ENCODE measurements at places on chromosomes 7 and 10.

- DNase-seq, result no peak
Observed at GRCh38 chr7:152000191-152000590, 25.3 kb upstream of the GALNT11 start.

GRCh38 chr7:99525713-99526440, 21.4 kb downstream of the ZKSCAN5 start:
- DNase-seq, result no peak

DNA sequence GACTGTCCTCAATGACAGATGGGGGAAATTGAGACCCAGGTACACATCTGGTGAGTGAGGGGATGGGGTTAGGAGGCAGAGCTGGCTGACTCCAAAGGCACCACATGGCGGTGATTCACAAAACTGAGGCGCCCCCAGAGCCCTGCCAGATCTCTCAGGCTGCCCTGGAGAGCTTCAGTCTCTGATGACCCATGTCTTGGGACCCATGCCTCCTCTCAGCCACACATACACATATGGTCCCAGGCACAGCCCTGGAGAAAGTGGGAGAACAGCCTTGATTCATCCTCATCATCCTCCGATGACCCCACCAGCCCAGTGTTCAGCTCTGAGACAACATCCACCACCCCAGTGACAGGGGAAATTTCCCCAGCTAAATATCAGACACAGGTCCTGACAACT, 426.0 kb downstream of the RPS24 start:
- no peak for DNase-seq

- no peak for DNase-seq
Observed at GRCh38 chr10:80260295-80261243, 28.9 kb downstream of the MAT1A start.

- DNase-seq, result peak; percentile 59
Observed at GRCh38 chr10:122461367-122461728, at the start of gene HTRA1. HTRA1 (plus strand) TSS chr10:122461553; CDS start chr10:122461653, 100 bp downstream.

DNA sequence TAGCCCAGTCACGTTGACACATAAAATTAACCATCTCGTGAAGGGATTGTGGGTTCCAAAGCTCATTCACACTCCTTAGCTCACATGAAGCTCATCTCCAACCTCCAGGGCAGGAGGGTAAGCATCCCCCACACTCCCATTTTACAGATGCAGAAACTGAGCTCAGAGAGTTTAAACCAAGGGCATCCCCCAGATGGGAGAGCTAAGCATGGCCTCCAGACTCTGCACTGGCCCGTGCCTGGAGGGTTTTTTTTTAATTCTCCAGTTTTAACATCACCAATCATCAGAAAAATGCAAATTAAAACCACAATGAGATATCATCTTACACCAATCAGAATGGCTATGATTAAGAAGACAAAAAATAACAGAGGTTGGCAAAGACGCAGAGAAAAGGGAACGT, 53.3 kb upstream of the TCF7L2 start:
- no peak for DNase-seq

DNA sequence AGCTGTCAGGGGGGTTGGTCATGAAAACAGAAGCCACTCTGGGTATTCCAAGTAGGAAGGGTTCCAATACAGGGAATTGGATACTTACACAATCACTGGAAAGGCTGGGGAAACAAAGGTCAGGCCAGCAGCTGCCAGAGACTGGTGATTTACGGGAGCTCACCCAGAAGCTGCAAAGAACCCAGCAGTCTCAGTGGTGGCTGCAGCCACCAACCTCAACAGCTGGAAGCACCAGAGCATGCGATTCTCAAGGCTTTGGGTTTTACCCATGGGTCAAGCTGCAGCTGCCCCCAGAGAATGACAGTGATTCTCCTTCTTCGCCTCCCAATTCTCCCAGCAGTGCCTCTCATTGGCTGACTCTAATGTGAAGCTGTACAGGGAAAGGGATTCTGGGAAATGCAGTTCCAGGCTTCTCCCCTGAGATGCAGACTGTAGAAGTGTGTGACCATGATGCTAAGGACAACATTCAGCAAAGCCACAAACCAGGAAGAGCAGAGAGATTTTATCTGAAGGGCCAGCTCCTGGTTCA, 107.2 kb upstream of the TCF7L2 start:
- peak; percentile 57 for DNase-seq

- DNase-seq, result no peak
Observed at GRCh38 chr7:4725850-4726450, 43.9 kb downstream of the FOXK1 start.

DNA sequence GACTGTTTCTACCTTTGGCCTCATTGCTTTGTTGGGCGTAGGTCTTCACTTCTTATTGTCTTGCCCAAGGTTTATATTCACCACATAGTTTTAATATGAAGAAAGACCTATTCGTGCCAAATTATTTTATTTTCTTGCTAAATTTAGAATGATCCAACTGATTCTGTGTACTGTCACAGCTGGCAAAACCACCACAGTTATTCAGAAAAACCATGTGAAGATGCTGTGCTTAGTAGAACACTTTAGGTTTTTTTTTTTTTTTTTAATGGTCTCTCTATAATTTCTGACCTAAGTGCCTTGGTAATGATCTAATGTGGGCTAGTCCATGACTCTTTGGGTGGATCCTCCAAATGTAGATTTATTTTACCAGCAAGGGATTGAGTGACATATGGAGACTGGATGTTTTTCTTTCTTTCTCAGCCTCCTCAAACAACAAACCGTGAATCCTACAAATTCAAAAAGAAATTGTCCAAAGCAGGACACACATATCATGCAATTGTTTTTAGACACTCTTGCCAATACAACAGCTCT, 243.8 kb downstream of the DYNC1I1 start:
- no peak for DNase-seq

DNA sequence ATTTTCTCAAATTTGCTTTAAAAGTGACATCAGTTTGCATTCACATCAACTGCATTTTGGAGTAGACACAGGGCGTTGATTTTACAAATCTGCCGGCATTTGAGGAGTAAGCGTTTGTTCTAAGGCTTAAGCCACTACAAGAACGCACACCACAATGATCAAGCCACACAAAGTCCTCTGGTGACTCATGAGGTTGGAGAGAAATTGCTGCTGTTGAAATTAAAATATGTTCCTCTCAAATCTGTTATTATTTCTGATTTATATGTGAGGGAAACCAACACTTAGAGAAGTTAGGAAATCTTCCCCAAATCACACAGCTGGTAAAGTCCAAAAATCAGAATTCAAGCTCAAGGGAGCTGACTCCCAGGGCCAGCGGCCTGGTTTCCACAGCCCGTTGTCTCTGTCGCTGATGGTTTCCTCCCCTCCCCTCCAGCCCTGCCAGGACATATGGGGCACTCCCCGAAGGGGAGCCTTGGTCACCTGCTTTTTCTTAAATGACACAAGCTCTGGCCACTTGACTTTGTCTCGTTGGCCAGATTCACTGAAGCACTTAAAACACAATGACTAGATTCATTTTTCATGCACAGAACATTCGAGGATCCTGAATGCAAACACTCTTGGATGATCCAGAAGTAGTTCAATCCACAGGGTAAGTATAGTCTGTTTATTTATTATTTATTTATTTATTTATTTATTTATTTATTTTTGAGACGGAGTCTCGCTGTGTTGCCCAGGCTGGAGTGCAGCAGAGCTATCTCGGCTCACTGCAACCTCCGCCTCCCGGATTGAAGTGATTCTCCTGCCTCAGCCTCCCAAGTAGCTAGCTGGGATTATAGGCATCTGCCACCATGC, 29.2 kb upstream of the KLF6 start:
- no peak for DNase-seq

DNA sequence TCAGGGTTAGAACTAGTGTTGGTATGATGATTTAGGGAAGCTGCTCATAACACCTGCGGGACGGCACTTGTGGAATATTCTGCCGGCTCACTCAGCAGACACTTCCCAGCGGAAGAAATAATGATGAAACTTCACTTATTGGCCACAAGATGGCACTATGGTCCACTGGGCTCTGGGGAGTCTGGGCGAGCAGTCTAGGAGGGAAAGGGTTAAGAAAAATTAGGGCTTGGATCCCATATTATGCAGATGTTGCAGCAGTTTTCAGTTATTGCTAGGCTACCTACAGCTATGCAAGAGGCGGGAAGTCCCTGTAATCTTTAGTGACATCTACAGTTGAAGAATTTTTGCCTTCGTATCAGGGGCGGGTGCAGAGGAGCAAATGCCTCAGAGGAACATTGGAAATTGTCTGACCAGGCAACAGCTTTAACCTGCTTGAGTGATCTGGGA, 238.7 kb upstream of the PRSS58 start:
- no peak for DNase-seq

DNA sequence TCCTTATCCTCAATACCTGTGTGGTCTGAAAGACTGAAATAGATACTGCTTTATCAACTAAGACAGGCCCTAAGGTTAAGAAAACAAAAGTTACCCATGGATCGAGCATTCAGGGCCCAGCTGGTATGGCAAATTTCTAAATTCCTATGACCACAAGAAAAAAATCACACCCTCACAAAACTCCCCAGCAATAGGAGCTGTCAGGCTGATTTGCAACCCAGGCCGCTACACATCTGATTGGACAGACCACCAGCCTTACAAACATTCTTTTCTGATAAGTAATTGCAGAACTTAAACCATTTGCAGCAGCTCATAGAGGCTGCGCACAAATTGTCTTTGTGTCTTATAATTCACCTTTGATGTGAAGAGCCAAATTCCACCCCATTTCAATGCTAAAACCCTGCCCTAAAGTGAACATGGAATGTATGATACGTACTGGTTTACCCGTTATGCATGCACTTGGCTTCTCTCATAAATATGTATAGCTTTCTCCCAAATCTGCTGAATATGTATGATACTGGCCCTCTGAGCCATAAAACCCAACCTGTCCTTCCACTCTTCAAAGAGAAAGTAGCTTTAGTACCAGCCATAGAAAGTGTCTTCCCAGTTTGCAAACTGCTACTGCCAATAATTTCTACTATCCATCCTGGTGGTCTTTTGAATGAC, 842.5 kb downstream of the GRID1 start:
- no peak for DNase-seq

- no peak for DNase-seq
Observed at GRCh38 chr10:52185256-52185655, 128.8 kb upstream of the DKK1 start.

DNA sequence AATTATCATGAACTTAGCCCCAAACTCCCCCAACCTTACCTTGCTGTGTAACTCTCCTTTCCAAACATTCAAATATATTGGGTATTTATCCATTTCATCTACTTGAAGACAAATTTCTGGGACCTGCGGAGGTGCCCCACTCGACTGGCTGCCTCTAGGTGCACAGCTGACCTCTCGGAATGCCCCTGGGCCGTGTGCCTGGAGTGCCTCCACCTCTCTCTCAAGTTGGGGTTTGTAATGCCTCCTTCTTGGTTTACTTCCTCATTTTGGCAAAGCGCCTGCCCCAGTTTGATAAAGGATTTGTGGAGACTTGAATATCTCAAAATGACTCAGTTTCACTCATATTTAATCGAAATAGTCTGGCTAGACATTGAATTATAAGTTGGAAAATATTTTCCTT, 16.6 kb downstream of the ZNF777 start:
- no peak for DNase-seq

DNA sequence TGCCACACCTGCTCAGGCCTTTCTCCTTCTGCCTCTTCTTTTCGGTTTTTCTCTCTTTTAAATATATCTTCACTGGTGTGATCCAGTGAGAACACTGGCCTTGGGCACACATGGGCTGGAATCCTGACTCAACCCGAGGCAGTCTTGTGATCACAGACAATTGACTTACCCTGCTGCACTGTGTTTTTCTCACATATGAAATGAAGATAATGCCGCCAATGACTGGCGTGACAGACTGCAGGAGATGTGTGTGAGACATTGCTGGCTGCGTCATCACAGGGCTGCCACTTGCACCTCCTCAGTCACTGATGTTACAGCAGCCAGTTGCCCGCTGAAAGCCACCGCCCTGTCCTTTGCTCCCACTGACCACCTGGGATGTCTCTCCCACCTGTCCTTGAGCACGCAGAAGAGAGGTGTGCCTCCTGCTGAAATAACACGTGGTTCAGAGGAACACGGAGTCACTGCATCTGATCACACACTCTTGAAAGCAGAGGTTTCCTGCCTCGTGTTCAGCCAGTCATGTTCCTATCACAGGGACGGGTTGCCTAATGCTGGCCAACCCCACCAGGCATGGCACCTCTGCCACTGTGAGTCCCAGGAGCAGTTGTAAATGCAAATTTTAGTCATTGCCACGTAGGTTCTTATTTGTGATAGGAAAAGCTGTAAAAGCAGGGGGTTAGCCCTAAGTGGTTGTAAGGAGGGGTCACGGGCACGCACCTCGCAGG, 124.6 kb upstream of the LANCL2 start:
- DNase-seq, result no peak

- DNase-seq, result no peak
Observed at GRCh38 chr10:27944005-27944404, 54.9 kb downstream of the ODAD2 start.

GRCh38 chr10:9561821-9562505, 1455.7 kb upstream of the CELF2 start:
- DNase-seq, result no peak

DNA sequence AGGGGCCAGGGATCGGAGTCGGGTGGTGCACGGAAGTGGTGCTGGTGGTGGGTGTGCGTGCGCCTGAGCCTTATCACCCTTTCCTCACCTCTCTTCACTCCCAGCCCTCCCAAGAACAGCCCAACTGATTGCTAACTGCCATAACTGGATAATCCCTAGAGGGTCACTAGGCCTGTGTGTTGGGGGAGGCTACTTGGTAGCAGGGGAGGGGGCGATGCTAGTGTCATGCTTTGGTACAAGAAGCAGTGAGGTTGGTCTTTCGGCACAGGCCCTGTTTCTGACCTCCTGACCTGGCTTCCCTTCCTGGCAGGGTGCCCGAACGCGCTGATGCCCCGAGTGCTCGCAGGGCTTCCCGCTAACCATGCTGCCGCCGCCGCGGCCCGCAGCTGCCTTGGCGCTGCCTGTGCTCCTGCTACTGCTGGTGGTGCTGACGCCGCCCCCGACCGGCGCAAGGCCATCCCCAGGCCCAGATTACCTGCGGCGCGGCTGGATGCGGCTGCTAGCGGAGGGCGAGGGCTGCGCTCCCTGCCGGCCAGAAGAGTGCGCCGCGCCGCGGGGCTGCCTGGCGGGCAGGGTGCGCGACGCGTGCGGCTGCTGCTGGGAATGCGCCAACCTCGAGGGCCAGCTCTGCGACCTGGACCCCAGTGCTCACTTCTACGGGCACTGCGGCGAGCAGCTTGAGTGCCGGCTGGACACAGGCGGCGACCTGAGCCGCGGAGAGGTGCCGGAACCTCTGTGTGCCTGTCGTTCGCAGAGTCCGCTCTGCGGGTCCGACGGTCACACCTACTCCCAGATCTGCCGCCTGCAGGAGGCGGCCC, 652 bp downstream of the KAZALD1 start:
- peak; percentile 80 for DNase-seq

- no peak for DNase-seq
Observed at GRCh38 chr10:121509112-121509511, 89.1 kb downstream of the FGFR2 start.

GRCh38 chr7:44073664-44074348, 8.4 kb upstream of the PGAM2 start:
- peak; percentile 89 for DNase-seq

GRCh38 chr7:85018498-85018897, 168.4 kb downstream of the SEMA3D start:
- no peak for DNase-seq

DNA sequence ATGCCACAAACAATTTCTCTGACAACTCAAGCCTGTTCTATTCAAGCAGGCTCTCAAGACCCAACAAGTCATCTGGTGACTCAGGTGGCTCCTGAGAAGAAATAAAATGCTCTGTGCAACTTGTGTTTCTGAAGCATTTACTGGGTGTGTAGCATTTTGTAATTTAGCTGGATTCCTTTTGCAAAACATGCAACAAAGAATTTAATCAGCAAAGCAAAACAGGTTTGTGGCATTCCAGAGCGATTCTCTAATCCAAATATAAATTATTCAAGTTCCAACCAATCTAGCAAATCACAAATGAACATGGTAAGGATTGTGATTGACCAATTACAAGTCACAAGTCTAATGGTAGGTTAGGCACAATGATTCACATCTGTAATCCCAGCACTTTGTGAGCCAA, 39.8 kb upstream of the C10orf67 start:
- DNase-seq, result no peak

Measured in Peyer's patch (tissue), 4 donors.